ENCODE measurements at places on chromosomes 3 and 15.

GRCh38 chr15:93488296-93488713, 399.3 kb upstream of the RGMA start:
- DNase-seq = no peak

- no peak for DNase-seq
Observed at GRCh38 chr15:78650022-78650421, 9.0 kb upstream of the CHRNB4 start.

DNA sequence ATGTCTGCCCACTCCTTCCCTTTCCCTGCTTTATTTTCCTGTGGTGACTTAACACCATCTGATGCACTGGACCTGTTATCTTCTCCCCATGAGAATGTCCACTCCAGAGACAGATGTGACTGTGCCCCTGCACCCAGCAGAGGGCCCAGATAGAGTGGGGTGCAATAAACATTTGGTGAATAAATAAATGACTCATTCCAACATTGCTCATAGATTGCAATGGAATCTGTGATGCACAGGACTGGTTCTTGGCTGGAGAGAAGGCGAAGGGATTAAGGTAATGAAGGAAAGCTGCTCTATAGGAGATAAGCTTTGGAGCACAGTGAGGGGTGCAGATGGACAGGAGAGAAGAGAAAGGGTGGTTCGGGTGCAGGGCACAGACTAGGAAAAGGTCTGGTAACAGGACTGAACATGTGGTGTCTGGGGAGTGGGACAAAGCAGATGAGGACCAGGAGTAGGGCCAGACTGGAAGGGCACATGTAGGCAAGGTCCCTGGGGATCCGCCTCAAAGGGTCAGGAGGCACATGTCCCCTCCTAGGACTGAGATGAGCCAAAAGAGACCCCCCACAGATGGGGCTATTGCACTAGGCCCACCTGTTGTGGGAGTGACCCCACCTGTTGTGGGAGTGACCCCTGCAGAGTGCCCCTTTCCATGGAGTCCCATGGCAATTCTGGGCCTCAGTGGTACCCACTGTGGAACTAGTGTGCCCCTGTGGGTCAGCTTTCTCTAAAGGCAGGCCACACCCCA, 17.5 kb upstream of the POC1A start:
- DNase-seq = no peak

DNA sequence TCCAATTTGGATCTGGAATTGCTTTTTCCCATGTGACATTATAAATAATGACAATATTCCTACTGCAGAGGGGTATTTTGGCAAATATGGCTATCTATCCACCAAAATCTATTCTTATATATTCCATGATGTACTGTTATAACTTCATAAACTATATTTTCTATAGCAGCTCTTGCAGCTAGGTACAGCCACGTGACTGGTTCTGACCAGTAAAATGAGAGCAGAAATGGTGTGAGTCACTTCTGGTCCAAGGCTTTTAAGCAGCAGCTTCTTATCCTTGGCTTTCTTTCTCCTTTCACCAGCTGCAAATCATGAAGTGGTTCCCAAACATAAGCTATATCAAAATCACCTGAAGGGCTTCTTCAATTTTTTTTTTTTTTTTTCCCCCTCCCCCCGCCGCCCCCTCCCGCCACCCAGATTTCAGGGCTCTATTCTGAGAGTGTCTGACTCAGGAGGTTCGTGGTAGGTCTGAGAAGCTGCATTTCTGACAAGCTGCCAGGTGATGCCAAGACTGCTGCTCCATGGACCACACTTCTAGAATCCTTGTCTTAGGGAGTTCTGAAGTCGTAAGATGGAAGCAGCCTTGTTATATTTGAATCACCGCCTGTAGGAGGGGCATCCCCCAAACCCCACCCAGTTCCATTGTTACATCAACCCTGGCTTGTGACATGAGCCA, 357.5 kb downstream of the CHST2 start:
- no peak for DNase-seq

DNA sequence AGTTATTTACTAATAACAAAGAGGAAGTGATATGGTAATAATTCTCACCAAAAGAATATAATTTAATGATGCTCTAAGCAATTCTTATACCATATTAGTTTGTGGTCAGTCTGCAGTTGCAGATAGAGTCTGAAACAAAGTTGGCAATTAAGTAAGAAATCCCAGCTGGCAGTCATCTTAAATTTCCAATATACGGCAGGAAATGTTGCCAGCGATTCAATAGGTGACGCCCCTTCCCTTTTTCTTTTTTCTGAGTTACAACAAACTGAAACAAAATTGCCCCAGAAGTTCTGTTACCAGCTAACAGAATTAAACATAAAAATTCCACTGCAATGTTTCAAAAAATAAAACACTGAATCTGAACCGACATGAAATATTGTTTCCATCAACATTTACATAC, 26.7 kb downstream of the LRRFIP2 start:
- DNase-seq = no peak

GRCh38 chr3:3134750-3135448, 8.2 kb downstream of the TRNT1 start:
- no peak for DNase-seq

DNA sequence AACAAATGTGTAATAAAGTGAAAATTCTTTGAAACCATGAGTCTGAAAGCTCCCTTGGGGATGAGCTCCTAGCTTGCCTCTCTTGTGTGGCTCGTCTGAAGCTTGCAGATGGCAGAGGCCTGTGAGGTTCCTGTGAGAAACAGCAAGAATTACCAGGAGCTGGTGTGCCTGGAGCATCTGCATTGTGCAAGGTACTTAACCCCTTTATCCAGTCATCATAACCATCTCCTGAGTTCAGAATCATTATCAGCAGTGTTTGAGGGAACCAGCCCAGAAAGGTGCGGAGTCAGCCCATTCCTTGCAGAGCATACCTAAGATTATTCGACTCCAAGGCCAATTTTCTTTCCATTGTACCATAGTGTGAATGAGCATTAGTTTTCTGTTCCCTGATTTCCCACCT, 51.7 kb upstream of the TRA2B start:
- no peak for DNase-seq

DNA sequence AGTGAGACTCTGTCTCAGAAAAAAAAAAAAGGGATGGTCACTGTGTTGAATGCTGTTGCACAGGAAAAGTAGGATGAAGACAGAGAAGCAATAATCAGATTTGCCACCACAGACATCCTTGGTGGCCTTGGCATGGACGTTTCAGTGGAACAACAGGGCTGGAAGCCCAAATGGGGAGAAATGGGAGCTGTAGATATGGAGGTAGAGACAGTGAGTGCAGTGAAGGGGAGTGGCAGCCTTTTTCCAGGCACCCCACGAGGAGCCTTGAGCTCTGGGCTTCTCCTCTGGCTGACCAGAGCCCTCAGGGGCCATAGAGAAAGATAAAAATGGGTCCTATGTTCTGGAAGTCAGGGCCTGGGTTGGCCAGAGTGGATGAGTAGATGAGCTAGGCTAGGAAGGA, 12.3 kb upstream of the DOCK3 start:
- DNase-seq = no peak

DNA sequence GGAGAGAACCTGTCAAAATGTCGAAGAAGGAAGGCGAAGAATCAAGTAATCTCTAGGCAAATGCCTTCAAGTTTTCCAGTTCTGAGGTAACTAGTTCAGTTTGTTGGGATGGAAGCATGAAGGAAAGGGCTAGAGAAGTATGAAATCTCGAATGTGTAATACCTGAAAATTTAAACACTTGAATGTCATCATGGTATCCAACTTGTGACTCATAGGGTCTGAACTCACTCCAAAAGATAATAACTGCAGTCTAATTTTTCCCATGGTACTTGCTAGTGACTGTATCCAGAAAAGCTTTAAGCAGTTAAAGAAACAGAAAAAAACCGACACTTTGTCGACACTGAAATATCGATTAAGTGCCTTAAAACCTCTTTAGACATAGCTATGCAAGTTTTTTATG, 102.9 kb upstream of the CHRM5 start:
- DNase-seq = no peak

DNA sequence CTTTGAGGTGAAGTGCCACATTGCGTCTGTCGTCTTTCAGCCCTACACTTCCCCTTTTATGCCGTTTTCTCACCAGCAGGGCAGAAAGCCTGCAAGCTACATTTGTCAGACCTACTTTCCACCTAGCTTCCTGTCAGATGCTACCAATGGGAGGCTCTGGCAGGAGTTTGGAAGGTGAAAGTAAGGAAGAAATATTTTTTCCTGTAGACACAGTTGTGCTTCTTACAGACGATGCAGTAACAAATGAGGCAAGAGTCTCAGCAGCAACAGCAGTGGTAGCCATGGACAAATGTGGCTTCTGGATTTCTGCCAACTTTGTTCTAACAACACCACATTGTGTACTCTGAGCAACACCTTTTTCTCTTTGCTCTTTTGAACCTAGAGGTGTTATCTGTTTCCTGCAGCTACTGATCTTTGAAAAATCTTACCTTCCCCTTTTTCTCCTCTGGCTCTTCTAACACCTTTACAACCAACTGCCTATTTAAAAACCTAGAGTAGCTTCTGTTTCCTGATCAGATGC, 70.6 kb upstream of the STT3B start:
- peak; percentile 59 for DNase-seq

- no peak for DNase-seq
Observed at GRCh38 chr3:19190126-19190525, 41.8 kb downstream of the KCNH8 start.

DNA sequence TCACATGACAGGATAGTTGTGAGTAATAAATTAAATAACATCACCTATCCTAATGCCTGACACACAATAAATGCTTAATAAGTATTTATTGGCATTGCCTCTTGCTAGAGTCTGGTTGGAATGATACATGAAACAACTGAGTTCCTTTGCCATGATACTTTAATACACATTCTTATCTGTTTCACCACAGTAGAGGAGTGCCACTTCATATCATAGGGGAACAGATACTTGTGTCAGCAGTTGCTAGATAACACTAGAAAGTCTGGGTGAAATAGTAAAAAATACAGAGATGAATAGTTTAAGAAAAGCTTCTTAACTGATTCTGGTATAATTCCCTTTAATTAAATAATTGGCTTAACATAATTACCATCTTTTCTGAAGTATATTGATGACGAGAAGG, 380.0 kb upstream of the GOLIM4 start:
- DNase-seq = no peak

GRCh38 chr3:143433787-143434378, 314.3 kb downstream of the CHST2 start:
- DNase-seq = no peak

GRCh38 chr3:4218456-4219226, 84.5 kb upstream of the SETMAR start:
- DNase-seq = no peak

DNA sequence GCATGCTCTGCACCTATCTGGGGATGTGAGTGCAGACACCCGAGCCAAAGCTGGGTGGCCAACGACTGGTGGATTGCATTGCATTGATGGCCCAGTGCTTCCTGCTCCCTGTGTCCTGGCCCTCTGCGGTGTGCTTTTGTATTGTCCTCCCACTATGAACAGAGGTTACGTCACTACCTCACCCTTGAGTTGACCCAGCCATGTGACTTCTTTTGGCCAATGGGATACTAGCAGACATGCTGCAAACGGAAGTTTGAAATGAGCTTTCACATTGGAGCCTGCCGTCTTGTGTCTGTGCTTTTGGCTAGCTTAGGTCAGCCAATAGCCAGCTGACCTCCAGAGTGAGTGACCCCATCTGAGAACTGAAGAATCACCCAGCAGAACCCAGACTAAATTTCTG, 15.3 kb upstream of the TBC1D21 start:
- DNase-seq = no peak

DNA sequence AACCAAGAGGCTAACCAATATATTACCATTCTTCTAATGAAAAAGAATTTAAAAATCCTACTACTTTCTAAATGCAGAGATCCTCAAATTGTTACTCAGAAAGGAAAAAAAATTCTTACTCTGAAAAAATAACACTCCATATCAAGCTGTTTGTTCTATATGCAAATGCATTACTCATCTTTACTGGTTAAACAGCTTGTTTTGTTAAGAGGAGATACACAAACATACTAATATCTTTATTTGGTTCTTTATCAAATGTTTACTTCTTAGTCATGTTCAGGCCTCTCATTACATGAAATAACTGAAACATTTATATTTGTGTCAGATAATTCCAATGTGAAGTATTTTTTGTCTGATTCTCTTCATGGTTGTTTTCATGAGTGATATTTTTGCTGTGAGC, 146.8 kb downstream of the PCCB start:
- DNase-seq = no peak

DNA sequence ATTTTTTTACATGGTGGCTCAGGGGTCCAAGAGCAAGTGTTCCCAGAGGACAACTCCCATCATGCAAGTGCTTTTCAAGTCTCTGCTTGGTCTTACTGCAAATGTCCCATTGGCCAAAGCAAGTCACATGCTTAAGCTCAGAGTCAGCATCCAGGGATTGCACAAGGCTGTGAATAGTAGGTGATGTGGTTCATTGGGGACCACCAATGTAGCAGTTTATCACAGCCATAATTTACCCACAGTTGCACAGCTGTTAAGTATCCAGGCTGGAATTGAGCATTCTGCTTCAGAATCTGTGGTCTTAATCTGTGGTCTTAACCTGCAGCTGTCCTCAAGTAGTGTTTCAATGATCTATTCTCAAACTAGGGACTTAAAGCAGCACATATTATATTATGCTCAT, 71.4 kb upstream of the PLCL2 start:
- DNase-seq = no peak

DNA sequence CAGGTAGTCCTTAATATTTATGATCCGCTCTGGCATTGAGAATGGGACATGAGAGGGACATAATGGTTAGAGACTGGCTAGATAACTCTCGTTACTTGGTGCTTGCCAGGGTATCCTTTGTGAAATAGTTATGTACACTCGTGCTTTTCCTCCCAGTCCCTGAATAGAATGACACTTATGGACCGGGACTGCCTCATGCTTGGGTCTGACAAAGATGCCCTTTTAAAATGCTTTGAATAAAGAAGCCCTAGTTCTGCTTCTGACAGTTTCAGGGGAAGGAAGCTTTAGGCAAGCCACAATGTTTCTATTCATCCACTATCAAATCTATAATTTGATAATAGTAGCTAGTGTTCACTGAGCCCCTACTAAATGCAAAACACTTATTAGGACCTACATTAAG, 29.4 kb downstream of the POLR2M start:
- no peak for DNase-seq

DNA sequence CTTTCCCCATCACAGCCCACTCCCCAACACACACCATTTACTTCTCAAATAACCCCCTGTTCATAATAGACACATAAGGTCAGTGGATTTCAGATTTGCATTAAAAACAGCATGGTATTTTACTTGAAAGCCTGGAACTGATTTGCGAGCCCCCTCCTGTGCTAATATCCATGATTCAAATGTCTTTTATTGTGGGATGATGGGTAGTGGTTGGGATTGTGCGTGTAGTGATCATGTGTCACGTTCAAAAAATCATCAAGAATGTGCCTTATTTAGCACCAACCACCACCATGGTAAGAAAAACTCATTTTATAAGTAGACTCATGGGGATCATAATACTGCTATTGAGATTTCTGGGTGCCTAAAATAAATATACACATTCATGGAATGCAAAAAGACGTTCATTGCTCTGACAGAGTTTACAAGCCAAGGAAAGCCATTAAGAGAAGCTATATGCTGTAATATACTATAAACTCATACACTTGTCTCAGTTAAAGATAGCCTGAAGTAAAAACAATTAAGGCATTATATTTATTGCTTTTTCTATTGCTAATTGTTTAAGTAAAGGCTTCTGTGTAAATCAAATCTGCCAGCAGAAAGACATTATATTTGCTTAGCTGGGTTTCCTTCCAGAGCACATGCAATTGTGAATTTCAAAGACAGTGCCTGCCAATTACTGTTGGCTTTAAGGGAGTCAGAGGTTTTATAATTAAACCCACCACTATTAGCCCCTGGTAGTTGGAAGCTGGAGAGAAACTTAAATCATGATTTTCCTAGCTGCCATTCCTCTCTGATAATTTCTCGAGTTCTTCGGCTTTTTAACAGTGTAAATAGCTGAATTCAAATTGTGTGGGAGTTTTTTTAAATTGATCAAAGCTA, 4.0 kb downstream of the TRAT1 start:
- no peak for DNase-seq
